ENCODE measurements at places on chromosomes 7 and 10.

- DNase-seq, result no peak
Measured at GRCh38 chr10:19974138-19974537, 157.9 kb downstream of the PLXDC2 start.

GRCh38 chr7:105643384-105643783 is 62.1 kb upstream of the EFCAB10 start:
- no peak for DNase-seq

DNA sequence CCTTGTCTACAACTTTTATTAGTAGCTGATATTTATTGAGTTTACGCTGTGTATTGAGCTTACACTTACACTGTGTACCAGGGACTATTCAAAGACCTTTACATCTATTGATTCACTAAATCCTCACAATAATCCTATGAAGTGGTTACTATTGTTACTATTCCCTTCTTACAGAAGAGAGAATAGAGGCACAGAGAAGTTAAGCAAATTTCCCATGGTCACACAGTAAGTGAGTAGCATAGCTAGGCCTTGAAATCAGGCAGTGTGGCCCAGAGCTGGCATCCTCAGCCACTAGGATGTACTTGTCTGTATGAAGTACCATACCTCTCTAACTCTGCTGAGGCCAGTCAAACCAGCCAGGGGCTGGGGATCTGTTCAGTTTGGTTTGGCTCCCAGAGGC is 7.6 kb downstream of the COL13A1 start:
- DNase-seq, result no peak

- no peak for DNase-seq
Measured at GRCh38 chr7:88101769-88102168, 118.1 kb downstream of the SRI start.

GRCh38 chr7:39510864-39511354 is 55.3 kb upstream of the YAE1 start:
- DNase-seq, result no peak

GRCh38 chr10:59872892-59873463 is 33.4 kb downstream of the CCDC6 start:
- DNase-seq, result no peak

DNA sequence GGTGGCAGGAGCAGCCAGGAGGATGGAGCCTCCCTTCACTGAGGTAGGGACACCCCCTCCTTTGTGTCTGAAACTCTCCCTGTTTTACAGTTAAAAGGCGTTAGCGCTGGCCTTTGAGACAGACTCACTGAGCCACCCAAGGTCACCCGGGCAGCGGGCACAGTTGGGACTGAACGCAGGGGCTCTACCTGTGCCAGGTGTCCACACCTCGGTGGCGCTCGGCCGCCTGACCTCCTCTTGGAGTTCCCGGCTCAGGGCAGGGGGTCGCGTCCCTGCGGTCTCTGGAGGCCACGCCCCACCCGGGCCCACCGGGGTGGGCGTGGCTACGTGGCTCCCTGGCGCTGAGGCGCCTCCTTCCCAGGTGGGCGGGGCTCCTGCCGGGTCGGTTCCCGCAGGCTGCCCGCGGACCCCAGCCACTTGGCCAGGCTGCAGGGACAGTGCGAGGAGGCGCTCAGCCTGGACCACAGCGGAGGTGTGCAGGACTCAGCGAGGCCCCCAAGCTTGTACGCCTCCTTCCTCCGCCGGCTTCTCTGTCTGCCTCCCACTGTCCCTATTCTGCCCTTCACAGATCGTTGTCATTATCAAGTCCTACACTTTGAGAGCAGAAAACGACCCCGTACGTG is 39.9 kb upstream of the LEP start:
- no peak for DNase-seq

GRCh38 chr10:47362199-47362598 is 14.0 kb downstream of the RBP3 start:
- no peak for DNase-seq

GRCh38 chr10:14686356-14686755 is 88.3 kb downstream of the FAM107B start:
- no peak for DNase-seq

DNA sequence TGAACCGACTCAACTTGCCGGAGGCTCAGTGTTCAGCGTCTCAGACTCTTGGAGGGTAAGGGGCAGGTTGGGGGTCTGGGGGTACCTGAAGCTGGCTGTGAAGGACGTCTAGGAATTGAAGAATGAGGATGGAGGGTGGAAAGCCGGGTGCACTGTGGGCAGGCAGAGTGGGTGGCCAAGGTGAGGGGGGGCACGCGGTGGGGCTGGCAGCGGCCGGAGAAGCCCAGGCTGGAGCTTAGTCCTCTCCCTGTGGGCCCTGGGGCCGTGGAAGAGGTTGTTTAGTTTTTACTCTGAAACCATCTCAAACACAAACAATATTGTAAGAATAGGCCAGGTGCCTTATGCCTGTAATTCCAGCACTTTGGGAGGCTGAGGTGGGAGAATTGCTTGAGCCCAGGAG is 83.4 kb downstream of the UNCX start:
- DNase-seq, result no peak

DNA sequence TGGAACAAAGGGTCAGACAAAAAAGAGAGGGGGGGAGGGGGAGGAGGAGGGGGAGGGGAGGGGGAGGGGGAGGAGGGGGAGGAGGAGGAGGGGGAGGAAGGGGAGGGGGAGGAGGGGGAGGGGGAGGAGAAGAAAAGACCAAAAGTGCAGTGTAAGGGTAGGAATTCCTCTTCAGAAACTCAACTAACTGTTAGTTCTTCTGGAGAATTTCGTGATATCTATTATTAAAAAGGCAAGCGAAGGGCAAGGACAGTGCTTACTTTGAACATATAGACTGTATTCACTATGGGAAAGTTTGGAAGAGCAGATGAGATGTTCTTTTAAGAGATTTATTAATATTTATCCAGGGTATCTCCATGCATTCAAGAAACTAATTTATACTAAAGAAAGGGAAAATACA is 258.1 kb downstream of the CACNA2D1 start:
- no peak for DNase-seq

GRCh38 chr7:140317597-140317996 is 80.7 kb downstream of the SLC37A3 start:
- DNase-seq, result no peak

DNA sequence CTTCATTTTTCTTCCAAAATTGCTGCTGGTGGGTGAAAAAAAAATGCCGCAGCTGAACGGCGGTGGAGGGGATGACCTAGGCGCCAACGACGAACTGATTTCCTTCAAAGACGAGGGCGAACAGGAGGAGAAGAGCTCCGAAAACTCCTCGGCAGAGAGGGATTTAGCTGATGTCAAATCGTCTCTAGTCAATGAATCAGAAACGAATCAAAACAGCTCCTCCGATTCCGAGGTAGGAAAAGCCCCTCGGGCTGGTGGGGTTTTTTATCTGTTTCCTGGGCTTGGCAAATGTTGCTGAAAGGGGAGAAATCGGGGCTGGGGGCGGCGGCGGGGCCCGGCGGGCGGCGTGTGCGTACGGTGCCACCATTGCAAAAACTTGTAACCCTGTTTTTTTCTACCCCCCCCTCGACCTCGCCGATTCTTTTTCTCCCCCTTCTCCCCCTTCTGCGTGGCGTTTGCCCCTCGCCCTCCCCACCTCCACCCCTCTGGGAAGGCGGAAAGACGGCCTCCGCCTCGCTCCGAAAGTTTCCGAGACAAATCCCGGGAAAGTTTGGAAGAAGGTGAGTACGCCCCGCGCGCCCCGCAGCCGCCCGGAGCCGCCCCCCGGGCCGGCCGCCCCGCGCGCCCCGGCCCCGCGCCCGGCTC is 789 bp downstream of the TCF7L2 start:
- peak; percentile 22 for DNase-seq
